Right hindlimb (tissue), 1 donor: ENCODE measurements at places on chromosomes 4 and X.
A peak's percentile ranks its signal among the peaks of the same experiment; 100 is the strongest.

- no peak for DNase-seq
These were observed 111.2 kb upstream of the PLS3 start for GRCh38 chrX:115449742-115450141.

DNA sequence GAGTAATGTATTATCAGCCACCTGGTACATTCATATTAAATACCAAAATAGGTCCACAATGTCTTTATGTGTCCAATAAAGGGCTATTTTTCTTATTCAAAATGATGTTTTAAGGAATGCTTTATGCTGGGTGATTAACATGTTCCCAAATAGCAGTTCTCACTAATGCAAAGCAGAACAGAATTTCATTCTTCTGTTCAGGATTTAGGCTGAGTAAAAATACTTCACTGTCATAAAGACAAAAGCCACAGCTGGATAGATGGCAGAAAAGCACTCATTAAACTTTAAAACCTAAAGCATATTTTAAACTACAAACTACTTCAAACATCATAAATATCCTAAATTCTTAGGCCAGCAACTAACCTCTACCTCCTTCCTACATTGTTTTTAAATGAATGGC, 244.0 kb downstream of the TMA16 start:
- no peak for DNase-seq

DNA sequence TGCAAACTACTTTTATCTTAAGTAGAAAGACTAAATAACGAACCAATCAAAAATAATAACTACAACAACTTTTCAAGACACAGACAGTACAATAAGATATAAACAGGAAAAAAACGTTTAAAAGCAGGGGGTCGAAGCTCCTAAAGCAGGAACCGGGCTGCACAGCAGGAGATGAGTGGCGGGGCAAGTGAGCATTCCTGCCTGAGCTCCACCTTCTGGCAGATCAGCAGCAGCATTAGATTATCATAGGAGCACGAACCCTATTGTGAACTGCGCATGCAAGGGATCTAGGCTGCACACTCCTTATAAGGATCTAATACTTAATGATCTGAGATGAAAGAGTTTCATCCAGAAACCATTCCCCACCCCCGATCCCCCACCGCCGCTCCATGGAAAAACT, 146.2 kb downstream of the TEX11 start:
- DNase-seq = no peak

- no peak for DNase-seq
These were observed 58.6 kb downstream of the GATB start for GRCh38 chr4:151702256-151702655.

DNA sequence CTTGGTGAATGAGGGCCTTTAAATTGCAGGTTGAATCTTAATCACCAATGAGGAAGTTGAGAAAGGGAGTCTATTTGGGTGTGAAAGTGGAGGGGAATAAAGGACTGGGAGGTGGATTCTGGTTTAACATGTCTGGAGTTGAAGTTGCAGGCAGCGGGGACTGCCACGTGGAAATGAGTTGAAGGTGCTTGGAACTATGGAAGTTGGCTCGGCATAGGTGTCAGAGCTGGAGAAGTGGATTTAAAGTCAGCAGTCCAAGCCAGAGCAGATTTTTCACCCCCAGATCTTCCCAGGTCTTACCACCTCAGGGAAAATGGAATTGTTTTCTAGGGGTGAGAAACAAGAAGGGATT, 44.9 kb downstream of the TIGD4 start:
- no peak for DNase-seq

- DNase-seq = no peak
These were observed 13.3 kb upstream of the ZNF827 start for GRCh38 chr4:145951931-145952330.

DNA sequence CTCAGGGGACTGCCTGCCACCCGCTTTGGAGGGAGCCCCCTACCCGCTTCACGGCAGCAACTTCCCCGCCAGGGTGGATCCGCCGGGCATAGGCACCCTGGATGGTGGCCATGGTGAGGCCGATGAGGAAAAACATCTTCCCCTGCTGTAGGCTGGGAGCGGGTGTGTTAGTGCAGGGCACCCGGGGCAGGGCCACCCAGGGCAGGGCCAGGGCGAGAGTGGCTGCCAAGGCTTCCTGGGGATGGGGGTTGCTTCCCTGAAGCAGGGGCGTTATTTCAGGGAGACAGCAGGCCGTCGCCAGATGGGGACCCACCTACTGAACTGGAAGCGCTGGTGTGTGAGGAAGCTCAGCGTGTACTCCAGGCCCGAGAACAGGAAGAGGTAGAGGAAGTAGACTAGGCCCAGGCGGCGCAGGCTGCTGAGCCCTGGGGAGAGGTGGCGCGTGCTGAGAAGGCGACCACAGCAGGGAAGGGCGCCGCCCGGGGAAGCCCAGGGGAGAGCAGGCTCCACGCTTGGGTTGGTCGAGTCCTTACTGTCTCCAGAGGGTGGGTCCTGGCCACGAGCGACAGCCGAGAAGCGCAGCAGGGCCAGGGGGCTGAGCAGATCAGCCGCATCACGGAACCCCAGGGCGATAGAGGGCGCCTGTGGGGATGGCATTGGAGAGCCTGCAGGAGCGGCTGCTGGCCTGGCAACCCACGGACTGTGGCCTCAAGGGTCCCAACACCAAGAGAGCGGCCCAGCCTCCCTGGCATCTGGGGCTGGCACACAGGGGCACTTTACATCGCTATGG, 31.5 kb downstream of the NOP14 start:
- no peak for DNase-seq

DNA sequence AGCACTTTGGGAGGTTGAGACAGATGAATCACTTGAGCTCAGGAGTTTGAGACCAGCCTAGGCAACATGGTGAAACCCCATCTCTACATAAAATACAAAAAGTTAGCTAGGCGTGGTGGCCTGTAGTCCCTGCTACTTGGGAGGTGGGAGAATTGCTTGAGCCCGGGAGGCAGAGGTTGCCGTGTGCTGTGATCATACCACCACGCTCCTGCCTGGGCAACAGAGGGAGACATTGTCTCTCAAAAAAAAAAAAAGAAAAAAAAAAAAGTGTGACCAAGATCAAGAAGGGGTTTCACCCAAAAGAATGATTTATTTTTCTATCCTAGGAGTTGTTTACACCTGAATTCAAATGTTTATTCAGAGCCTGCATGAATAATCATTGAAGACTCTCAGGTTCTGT, 572.4 kb upstream of the GALNT7 start:
- no peak for DNase-seq

GRCh38 chr4:180650273-180650672, 1592.9 kb upstream of the TENM3 start:
- no peak for DNase-seq

GRCh38 chrX:111375747-111376146, 36.2 kb downstream of the DCX start:
- no peak for DNase-seq

DNA sequence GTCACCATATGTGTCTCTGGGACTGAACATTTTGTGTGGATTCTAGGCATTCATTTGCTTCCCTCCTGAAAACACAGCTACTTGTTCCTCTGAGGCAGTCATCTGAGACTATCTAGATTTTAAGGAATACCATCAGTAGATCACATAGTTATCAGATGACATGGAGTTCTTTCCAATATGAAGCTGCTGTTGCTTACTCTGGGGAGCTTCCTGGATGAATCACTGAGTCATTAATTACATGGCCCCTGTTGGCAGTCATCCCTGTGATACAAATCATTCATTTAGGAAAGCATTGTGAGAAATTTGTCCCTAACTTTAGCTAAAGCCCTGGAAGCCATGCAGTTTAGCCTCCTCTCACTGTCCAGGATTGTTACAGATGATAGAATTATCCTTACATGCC, 98.2 kb upstream of the ARSJ start:
- DNase-seq = no peak

GRCh38 chr4:158769175-158769921, 522 bp downstream of the FNIP2 start:
- peak; percentile 64 for DNase-seq

- DNase-seq = no peak
These were observed 290.7 kb upstream of the PPARGC1A start for GRCh38 chr4:24180586-24180985.

DNA sequence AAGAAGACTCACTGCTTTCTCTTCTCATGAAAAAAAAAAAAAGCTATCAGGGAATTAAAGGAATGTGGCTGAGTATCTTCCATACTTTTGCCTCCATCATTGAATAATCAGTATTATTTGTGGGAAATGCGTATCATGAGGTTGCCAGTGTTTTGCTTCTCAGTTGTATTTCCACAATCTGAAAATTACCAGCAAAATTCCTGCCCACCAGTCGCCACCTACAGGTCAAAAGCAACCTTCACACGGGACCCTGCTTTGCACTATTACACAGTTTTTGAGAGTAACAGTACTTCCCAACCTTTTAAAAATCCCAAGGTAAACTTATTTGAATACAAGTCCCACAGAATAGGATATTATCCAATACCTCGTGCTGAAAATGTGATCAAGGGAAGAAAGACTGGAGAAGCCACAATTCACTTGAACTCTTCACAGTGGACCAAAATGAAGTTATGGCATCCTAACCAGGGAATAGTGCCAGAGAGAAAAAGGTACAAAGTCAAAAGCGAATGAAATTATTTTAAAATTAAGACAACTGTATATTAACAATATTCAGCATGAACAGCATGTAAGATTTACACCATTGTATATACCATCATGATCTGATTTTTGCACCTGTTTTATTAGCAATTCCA, 30.4 kb downstream of the PGRMC1 start:
- no peak for DNase-seq

DNA sequence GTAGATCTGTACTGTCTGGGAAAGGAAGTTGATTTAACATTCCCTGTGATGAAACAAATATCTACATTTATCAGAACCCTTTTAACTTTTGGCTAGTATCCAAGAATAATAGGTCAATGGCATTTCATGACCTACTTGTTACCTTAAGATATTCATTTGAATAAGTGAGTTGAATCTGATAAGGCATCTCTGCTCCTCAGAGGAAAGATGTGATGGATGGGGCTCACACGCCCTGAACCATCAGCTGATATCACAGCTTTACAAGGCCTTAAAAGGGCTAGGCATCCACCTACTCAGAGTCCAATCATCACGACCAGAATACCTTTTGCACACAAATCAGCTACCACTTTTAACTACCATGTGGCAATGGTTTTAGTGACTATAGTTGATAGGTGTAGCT, 90.2 kb upstream of the PDLIM3 start:
- DNase-seq = no peak

DNA sequence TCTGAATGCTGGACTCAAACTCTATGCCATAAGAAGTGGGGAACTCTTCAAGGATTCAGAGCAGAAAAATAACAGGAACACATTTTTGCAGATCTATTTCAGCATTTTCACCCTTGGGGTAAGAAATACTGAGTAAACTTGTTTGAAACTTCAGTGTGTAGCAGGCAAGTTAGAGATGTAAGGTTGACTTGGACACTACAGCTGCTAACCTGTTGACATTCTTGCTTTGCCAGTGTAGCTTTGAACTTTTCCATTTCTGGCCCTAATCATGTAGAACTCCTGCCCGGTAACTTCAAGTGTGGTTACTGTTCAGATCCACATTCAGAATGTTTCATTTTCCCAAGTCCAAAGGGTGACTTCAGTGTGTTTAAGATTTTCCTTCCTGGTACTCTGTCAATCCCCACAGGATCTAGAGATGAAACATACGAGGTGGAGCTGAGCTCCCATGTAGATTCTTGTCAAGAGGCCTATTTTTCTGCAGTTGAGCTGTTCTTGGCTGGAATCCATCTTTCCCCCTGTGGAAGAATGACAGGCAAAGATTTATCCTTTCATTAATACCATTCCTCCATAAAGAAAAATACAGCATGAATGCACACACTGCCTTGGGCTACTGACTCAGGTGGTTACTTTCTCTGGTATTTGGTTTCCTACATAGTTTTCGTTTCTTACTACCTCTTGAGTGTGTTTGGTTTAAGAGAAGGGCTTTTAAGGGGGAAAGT, 34.1 kb downstream of the FHDC1 start:
- no peak for DNase-seq

DNA sequence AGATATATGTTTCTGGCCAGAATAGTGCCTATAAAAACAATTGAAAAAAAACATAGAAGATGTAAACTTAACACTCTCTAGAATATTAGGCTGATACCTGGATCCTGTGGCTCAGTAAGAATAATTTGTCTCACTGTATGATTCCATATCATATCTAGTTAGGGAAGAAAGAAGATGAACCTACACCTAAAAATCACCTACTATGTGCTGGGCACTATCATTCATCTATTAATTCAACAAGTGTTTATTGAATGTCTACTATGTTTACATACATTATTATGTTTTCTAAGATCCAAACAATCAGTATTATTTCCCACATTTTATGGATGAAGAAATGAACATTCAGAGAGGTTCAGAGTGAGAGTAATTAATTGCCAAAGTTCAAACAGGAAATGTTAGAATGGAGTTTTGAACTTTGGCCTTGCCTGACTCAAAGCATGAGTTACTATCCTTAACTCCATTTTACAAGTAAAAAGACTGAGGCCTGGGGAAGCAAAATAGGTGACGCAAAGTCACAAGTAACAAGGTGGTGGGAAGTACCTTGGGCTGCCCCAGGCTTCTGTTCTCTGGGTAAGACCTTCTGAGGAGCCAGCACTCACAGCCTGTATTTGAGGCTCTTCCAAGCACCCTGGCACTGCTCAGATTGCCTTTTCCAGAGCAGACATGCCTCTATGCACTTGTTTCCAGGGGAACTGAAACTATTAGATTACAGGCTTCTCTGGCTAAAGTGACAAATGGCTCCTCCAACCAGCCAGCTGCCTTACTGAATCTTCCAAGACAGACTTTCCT, 111.1 kb upstream of the ACSL4 start:
- DNase-seq = no peak

- no peak for DNase-seq
These were observed 79.8 kb downstream of the MID1IP1 start for GRCh38 chrX:38881066-38881465.
